Cortex of kidney (tissue), 1 donor: ENCODE measurements at places on chromosomes 12 and 14.

DNA sequence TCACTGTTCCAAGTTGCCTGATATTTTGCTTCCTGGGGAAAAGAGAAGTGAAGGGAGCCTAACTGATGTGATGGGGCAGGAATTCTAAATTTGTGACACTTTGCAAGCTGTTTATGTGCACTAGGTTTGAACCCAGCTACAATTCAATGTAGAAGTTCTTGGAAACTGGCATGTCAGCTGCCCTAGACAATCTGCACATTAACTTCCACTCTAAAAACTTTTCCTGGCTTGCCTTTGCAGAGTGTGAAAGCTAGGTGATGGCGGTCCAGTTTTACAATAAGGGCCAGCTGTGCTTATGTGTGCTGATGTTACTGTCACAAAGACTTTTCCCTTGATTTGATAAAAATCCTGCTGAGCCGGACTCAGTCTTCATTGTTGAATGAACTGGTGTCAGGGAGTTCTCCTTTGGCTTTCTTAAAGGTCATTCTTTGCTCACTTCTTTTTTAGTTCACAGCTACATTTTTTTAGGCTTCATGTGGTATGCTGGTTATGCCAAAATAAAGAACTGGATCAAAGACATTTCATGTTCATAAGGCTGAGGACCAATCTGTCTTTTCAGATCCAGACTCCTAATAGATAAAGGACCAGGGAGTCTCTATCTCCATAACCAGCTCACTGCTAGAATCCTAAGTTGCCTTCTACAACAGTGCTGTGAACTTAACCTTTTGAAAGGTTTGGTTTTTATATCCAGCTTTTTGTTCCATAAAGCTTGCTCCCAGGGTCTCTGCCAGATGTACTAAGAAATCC lies 133.5 kb downstream of the TGFB3 start:
- no peak for DNase-seq

- DNase-seq: no peak
Measured at GRCh38 chr14:68405961-68406360, 386.9 kb downstream of the ZFP36L1 start.

- no peak for DNase-seq
Measured at GRCh38 chr12:110578694-110579534, 4.2 kb downstream of the PPTC7 start.

- no peak for DNase-seq
Measured at GRCh38 chr12:52324153-52324444, 2.9 kb upstream of the KRT83 start.

- no peak for DNase-seq
Measured at GRCh38 chr12:54373649-54374561, 9.6 kb upstream of the GPR84 start.

- DNase-seq: no peak
Measured at GRCh38 chr12:19829100-19829853, 390.0 kb downstream of the AEBP2 start.

DNA sequence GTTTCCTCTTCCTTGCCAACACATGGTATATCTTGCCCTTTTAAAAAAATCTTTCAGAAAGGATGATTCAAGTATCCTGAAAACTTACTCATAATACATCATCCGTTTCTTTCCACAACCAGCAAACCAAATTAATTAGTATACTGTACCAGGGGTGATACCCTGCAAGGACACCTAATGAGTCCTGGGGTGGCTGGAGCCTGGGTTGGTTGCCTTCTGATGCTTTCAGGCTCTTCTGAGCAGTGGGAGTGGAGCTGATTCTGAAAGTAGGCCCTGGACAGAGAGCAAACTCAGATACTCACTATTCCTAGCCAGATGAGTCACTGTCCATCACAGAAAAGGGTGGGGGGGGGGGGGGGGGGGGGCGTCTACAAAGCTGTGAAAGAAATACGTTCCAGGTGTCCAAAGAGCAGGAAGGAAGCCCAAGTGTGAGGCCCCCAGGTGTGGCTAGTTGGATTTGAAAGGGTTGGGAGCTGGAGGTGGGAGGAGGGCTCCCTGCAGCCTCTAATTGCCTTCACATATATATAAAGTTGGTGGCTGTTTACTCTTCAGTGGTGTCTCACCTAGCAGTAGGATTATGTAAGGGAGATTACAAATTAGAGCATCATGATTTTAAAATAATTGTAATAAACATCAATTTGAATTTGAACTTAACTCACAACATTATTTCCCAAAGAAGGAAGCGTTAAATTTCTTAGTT lies 36.5 kb downstream of the FBXO33 start:
- no peak for DNase-seq

DNA sequence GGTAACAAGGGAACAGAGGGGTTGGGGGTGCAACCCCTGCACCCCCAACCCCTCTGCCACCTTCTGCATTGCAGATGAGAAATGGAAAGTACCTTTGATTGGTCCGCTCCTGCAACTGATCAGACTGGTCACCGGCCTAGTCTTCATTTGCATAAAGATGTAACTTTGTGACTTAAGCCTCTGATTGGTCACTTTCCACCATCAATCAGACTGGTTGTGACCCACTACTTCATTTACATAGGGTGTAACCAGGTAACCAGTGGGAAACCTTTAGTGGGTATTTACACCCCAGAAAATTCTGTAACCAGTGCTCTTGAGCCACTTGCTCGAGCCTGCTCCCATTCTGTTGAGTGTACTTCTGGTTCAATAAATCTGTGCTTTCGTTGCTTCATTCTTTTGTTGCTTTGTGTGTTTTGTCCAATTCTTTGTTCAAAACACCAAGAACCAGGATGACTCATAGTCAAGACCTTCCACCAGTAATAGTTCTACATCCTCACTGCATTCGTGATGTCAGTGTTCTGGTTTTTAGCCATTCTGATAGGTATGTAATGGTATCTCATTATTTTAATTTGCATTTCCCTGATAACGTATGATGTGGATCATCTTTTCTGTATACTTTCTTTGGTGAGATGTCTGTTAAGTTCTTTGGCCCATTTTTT lies 30.8 kb downstream of the LEMD3 start:
- DNase-seq: no peak

GRCh38 chr14:74049876-74050495 lies 30.8 kb downstream of the BBOF1 start:
- no peak for DNase-seq

GRCh38 chr12:2043054-2043453 lies 9.7 kb upstream of the CACNA1C start:
- DNase-seq: no peak

GRCh38 chr12:101670007-101670671 lies 27.3 kb upstream of the CHPT1 start:
- no peak for DNase-seq

DNA sequence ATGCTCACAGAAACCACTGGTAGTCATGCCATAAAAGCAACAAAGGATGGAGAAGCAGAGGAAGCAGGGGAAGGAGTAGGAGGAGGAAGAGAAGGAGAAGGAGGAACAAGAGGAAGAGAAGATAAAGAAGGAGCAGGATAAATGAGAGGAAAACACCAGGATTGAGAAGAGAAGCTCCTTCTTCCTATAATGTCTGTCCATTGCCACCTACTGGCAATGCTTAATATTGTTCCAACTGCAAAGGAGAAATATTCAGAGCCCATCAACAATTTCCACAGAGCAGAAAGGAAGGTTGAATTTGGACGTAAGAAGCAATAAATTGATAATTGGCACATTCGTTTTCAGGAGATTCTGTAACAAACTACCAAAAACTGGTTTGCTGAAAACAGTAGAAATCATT lies 898.4 kb downstream of the SLC16A7 start:
- DNase-seq: no peak

DNA sequence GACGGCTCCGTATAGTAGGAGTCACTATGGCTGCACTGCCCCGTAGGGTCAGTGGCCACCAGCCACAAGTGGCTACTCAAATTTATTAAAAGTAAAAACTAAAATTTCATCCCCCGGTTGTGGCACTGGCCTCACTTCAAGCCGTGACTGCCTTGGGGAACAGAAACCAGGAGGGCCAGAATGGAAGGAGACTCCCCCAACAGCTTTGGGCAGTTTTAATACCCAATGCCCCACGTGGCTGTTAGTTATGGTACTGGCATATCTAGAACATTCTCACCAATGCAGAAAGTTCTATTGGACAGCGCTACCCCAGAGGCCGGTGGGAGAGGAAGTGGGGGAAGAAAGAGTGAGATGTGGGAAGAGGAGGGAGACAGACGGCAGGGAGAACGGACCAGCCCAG lies 6.2 kb downstream of the NCOR2 start:
- DNase-seq: no peak

DNA sequence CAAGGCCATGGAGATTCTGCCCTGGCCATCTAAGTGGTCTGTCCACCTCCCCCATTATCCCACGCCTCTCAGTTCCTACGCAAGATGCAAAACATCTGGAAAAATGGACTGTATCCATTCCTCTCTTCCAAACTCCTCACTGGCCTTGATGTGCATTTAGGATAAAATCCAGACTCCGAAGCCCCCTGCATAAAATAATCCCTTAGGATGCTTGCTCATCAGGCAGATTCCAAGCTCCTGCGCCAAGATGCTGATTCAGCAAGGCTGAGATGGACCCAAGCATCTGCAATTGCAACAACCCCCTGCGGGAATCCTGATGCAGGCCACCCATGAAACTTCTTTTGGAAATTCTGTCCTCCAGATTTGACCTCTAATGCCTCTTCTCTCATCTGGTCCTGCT lies 81.6 kb downstream of the SPRING1 start:
- no peak for DNase-seq

DNA sequence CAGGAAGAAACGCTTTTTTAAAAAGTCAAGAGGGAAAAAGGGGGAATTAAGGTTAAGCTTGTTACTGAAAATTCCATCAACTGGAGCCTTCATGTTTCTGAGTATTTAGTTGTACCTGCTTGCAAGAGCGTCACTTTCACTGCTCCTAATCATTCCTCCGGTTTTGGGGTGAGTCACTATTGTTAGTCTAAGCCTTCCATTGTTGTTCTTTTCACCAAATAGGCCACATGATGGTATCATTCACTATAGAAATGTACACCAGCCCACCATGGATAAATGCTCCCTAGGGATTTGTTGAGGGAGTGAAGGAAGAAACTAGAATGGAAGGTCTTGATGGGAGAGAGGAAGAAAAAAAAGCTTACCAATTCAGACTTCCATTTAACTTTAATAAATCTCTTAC lies 3.0 kb downstream of the IL22 start:
- DNase-seq: no peak

GRCh38 chr14:66104486-66104885 lies 381.7 kb upstream of the CCDC196 start:
- no peak for DNase-seq

DNA sequence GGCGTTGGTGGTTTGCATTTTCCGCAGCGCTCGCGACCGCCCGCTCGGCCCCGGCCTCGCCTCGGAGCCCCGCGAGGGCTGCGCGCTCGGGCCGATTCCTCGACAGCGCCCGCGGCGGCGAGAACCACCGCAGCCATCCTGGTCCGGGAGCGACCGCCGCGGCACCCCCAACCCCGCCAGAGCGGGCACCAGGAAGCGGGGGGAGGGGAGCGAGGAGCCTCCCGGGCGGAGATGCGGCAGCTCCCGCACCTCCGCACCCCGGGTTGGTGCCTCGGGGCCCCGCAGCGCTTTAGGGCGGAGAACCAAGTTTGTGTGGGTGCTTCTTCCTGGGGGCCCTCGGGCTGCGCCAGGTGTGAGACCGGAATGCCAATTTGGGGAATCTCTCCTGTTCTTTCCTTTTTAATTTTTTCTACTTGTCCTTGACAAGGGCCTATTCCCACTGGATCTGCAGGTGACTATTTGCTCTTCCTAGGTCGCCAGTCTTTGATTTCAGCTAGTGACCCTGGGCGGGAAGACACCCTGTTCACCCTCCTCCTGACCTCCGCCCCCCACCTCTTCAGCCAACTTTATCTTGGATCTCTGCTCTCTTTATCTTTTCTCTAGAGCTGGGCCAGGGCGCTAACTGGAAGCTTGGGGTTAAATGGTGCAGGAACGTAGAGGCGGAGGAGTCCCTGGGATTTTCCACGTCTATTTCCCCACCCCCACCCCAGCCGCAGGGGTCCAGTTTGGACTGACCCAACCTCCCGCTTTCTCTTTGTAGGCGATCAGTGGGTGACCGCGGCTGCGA lies at the start of gene SOCS2:
TSS of gene SOCS2 (plus strand) at position 751 of the 787 bp plus-strand sequence. CDS start 223 bp downstream, outside the sequence.
- DNase-seq: no peak

DNA sequence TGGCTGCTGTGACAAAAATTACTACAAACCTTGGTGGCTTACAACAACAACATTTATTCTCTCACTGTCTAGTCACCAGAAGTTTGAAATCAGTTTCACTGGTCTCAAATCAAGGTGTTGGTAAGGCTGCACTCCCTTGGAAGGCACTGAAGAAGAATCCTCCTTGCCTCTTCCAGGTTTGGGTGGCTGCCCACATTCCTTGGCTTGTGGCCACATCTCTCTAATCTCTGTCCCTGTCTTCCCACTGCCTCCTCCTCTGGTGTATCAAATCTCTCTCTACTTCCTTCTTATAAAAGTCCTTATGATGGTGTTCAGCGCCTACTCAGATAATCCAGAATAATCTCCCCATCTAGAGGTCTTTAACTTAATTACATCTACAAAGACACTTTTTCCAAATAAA lies 31.0 kb downstream of the PLCZ1 start:
- DNase-seq: no peak

DNA sequence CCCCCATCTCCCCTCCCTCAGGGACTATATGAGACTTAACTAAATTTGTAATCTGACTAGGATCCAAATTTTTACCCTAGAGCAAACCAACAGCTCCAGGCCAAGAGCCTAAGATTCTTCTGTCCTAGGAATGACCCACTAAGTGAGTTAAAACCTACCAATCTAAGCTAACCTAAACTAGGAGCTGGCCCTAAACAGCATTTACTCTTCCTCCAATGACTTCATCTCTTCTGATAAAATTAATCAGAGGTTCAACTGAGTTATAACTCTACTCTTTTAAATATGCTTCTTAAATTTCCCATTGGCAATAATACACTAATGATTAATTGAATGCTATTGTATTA lies 39.9 kb upstream of the TMPO start:
- DNase-seq: no peak

GRCh38 chr12:77537663-77538062 lies 293.0 kb upstream of the NAV3 start:
- no peak for DNase-seq

GRCh38 chr14:99064262-99064954 lies 207.6 kb downstream of the BCL11B start:
- DNase-seq: no peak

- no peak for DNase-seq
Measured at GRCh38 chr12:130401703-130402102, 64.0 kb downstream of the PIWIL1 start.

- no peak for DNase-seq
Measured at GRCh38 chr12:29499235-29499634, 1.7 kb upstream of the OVCH1 start.

DNA sequence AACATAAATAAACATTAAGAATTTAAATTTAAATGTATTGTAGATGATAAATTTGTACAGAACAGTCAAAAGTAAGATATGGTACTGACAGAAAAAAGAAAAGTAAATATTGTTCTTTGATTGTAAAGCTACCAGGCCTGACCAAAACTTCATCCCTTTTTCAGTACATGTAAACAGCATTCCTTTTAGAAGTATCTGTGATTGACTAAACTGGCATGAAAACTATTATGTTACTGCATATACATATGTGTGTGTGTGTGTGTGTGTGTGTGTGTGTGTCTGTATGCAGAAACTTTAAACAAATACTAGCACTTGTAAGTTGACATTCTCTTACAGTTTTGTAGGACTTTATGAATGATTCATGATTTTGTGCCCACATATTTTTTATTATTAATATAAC lies 270.9 kb downstream of the C12orf50 start:
- DNase-seq: no peak

- no peak for DNase-seq
Measured at GRCh38 chr14:61838661-61839245, 76.5 kb downstream of the SNAPC1 start.
